Stimulated activated naive CD8-positive, alpha-beta T cell treated with anti-CD3 and anti-CD28 coated beads, Interleukin-15, Interleukin-2, amounts not matched to agents 100 U/mL and 50 U/mL, for 24 hours (primary cell): ENCODE measurements at places on chromosomes 5 and 9.

DNA sequence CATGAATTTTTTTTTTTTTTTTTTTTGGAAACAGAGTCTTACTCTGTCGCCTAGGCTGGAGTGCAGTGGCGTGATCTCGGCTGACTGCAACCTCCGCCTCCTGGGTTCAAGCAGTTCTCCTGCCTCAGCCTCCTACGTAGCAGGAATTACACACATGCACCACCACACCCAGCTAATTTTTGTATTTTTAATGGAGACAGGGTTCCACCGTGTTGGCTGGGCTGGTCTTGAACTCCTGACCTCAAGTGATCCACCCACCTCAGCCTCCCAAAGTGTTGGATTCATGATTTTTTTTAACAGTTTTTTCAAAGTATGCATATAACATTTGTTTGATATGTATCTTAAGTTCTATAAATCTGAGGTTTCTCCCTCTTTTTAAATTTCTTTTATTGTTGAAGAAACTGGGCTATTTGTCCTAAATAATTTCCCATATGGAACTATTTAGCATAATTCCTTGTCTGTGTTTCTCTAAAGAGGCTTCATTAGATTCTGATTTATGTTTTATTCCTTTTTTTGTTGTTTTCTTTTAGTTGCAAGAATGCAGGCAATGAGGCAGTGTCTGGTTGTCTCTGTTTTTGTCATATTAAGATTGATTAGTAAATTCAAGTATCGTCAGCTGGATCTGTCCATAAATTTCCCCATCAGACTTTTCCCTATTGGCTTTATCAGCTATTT lies 16.4 kb downstream of the RARS1 start:
- DNase-seq, result no peak

DNA sequence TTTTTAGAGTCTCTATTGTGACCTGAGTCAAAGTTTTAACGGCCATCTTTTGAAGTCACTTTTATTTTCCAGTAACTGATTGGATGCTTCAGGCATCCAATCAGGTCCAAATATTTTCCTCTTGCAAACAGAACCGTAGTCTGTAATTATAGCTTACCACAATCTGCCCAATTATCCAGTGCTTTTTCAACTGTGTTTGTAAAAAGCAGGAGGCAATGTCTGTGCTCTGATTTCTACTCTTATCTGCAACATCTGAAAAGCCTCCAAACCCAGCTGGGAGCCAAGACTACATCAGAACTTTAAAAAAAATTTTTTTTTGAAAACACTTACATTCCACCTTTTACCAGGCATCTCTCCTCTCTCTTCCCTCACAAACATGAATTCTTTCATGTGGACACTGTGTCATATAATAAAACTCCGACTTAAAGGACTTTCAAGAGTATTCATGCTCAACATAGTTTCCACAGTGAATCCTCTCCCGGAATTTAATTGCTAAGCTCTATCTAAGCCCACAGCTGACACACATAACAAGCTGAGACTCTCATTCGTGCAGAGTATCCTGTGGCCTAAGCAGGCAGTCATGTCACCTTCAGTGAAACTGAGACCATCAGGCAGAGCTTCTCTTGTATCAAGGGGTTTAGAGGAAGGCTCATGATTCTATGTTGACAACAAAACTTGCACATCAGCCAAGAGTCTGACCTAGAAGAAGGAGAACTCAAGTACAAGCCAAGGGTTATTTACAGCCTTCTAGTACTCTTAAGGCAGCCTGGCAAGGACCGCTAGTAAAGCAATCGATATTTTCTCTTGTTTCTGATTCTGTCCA lies 272.7 kb downstream of the TLE1 start:
- DNase-seq, result no peak

DNA sequence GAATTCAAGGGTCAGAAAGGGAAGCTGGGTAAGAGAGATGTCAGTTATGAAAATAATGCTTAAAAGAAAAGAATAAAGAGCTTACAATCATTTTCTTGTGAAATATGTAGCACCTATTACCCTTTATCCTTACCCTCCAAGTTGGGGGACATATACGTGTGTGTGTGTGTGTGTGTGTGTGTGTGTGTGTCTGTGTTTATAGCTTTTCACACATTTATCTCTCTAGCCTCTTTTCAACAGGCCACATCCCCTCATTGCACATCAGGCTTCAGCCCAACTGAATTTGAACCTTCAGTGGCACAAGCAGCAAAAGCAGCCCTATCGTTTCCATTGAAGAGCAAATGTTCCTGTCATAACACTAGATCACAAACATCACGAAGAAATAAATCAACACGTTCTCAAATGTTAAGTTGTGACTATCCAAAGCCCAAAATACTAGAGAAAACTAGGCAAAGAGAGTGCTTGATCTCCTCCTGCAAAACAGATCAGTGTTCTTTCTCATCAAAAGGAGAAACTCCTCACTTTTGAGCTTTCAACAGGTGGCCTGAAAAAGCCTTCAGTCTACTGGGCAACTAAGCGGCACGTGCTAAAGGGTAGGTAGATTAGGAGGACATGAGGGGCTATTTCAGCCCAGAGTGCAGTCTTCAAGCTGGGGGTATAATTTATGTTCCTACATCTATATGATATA lies 416.4 kb downstream of the EFNA5 start:
- DNase-seq, result no peak

- DNase-seq, result peak; percentile 74
Measured at GRCh38 chr9:129726322-129727160, 26.3 kb downstream of the PTGES start.

- no peak for DNase-seq
Measured at GRCh38 chr5:39520232-39520572, 95.4 kb upstream of the DAB2 start.
